ENCODE measurements at places on chromosomes 16 and 17. TPM values are rescaled to one million over a fixed set of nuclear protein-coding genes. Genes with fewer than 3 reads are reported as not detected.

DNA sequence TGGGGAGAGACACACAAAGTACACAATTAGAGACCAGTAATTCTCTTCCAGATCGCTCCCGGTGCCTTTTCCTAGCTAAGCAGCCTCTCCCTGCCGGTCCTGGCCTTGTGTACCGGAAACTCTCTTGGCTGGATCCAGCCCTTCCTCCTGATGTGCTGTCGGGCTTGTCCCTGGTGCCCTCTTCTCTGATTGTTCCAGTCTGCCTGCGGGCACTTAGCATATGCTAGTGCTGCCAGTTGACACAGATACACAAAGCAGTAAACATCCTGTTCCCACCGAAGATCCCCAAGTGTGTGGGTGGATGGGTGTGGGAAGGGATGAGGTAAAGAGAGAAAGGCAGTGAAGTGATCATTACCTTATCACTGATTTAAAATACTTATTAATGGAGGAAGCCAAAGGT, 9.7 kb downstream of the HS3ST3B1 start:
- no peak for DNase-seq

DNA sequence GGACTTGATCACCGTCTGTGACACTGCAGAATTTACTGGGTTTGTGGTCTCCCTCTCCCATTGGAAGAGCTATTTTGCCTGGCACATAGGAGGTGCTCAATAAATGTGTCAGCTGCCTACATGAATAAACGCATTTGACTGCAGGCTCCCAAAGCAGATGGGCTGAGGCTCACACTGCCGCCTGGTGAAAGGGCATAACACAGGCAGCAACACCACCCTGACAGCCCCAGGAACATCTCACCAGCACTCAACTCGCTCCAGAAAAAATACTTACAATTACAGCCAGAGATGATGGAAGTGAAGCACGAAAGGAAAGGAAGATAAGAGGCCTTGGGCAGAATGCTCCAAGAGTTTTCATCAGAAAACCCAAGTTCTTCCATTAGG, 73.9 kb downstream of the RPH3AL start:
- DNase-seq, result no peak

- no peak for DNase-seq
Measured at GRCh38 chr16:70657956-70658355, 11.6 kb downstream of the IL34 start.

TMEM88 gene
- 5.5 TPM for total RNA-seq

DNA sequence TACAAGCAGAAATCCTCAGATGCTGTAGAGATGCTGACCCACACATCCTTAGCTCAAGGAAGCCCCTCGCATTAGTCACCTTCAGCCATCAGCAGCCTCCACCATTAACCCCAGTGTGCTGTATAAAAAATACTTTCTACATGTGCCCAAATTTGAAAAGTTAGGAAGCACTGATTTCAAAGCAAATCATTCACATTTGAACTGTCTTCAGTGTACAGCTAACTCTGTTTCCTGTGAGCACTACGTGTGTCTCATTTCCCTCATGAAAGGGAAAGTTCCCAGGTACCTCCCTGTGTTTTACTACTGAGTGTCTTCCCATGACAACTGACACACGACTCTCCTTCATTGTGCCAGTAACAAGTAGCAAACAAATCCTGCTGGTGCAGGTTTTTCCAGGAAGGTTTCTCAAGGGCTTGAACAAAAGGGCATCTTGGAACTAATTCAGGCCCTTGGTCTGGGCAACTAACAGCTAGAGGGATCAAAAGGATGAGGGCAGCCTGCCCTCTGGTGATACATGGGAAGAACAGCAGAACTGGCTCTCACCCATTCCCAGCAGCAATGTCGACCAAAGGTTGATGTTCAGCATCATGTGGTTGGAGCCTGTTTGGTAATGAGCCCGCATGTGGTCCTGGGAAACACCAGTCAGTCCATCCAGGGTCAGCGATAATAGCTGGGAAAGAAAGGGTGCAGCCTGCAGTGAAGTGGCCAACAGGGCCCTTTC, 4.0 kb downstream of the SLC35B1 start:
- DNase-seq, result no peak

OR1A1 gene
- total RNA-seq, result not detected

- no peak for DNase-seq
Measured at GRCh38 chr16:24123275-24123674, 132.9 kb upstream of the CACNG3 start.

GRCh38 chr16:54453871-54454270, 167.3 kb upstream of the IRX3 start:
- DNase-seq, result no peak

DNA sequence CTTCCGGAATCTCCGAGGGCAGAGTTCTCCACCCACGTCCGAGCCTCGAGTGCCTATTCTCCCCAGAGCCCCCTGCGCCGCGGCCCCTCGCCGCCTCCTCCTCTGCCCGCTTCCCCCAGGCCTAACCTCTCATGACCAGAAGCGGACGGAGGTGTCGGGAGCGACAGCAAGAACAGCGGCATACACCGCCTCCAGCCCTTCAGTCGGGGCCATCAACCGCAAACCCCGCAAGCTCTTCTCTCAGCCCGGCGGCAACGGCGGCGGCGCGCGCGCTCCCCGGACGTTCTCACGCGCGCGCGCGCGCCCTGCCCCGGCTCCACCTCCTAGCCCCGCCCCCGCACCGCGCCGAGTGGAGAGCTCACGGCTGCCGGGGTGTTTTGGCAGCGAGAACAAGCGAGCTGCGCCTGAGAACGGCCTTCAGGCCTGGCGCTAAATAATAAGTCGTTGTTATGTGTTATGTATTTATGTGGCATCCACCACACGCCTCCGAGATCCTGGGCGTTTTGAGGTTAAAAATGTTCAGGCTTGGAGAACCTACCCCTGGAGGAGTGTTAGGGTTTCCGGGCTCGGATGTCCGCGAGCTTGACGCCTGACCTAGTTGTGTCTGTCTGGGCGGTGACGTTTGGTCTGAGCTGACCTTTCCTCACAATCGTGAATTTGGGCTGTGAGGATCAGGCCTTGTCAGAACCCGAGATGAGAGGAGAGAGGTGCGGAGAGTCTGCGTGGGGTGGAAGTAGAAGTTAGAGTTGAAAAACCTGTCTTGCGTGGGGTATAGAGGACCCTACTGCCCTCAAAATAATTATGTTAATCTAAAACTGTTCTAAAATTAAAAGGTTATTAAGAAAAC, at the start of gene RNFT1:
Gene RNFT1, minus strand, starts transcription at position 259 of the 847 bp plus-strand sequence. Its CDS starts 77 bp downstream, at position 182.
- DNase-seq, result peak; percentile 83

GRCh38 chr17:47763913-47764582, 31.0 kb downstream of the TBX21 start:
- no peak for DNase-seq

CCL16 gene
- not detected for total RNA-seq

ZNF469 gene
- 1.5 TPM for total RNA-seq

GRCh38 chr17:56548661-56549060, 44.8 kb upstream of the NOG start:
- no peak for DNase-seq

CSF3 gene
- total RNA-seq, result not detected

GRCh38 chr17:4504188-4504587, 5.5 kb downstream of the SPNS2 start:
- no peak for DNase-seq

DNA sequence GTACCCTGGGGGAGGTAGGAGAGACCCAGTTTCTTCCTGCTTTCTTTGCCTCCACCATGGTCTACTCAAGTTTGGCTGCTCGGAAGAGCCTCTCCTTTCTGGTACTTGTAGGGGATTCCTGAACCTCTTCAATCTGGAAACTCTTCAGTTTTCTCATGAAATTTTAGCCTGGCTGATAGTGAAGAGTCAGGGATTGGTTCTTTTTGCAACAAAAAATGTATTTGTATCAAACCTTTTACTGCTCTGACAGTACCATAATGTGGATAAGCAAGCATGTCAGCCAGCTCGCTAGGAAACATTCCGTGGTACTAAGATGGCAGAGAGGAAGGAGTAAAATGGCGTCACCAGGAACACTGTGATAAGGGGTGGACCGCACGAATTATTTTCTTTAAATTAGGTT, 55.4 kb downstream of the NUP93 start:
- no peak for DNase-seq

DNA sequence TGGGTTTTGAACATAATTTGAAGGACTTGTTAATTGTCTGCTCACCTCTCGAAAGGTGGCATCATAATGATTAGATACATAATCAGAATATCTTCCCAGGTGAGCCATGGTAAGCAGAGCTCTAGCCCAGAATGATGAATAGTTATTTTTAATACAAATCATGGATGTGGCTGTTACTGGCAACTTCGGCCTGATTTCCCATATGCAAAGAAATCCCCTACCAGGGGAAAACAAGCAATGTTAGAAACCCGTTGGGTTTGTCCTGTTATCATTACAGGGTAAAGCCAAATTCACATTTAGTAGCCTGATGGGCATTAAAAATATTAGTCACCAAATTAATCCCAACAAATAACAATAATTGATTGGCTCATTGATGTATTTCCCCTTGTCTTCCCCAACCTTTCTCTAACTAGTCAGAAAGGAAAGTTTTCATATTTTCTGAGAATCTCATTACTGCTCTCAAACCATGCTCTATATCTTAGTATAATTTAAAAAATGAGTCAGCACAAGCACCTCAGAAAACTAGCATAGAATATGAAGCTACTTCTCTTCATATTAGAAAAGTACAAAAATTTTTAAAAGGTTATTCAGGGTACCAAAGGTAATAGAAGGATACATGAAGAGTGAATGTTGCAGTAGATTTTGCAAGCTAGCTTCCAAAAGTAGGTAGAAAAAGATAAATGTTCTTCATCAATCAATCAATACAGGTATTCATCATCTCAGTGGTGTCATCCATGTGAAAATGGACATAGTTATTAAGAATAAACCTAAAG, 5.0 kb downstream of the STAT5B start:
- no peak for DNase-seq

DNA sequence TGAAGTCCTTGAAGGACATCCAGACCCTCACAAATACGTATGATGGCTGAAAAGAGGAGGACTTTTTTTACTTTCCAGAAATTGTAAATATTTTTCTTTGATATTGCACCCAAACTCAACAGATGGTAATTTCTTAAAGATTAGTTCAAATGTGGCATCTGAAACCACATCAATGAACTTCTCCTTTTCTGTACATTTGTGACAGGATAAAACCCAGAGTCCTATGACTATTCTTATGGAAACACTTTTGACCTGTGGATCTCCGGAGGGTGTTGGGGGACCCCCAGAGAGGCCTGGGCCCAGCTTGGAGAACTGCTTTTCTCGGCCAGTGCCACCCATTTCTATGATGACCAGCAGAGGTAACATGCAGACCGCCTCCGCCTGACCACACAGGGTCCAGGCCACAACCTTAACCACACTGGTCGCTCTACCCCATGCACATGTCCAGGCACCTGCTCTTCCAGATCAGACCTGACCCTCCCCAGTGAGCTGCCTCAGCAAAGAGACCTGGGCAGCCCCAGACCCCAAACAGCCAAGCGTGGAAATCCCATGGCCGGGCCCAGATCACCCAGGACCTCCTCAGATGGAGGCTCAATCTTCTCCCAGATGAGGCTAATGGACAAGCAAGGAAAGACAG, 22.7 kb downstream of the RPH3AL start:
- DNase-seq, result no peak

Measured in CD8-positive, alpha-beta memory T cell (primary cell).